ENCODE measurements at places on chromosomes 5 and 9.

GRCh38 chr9:78053627-78054026 is 22.0 kb upstream of the GNAQ start:
- DNase-seq, result no peak

- no peak for DNase-seq
Measured at GRCh38 chr5:176362233-176362490, 598 bp upstream of the KIAA1191 start.

DNA sequence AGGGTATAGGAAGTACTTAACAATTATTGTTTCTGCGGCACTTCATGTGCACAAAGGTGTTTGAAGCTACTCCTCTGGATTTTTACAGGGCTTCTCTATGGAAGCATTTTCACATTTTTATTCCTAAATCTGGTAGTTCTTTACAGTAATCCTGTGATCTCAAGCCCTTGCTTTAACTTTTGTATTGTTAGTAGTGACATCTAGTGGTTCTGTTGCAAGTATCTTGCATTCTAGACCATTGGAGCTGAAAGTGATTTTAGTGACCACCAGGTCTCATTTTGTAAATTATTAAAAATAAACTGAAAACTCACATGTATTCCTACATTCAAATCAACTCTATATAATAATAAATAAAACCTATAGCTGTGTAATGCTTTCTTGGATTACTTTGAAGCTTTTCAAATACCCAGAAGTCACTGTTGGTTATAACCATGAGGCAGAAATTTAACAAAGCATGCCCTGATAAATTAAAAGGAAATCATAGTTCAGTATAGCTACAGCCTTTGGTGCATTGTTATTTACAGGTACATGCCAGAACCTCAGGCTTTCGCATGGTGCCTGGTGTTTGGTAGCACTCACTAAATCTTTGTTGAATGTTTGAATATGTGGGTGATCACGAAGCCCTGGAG is 18.9 kb downstream of the RPS23 start:
- no peak for DNase-seq

DNA sequence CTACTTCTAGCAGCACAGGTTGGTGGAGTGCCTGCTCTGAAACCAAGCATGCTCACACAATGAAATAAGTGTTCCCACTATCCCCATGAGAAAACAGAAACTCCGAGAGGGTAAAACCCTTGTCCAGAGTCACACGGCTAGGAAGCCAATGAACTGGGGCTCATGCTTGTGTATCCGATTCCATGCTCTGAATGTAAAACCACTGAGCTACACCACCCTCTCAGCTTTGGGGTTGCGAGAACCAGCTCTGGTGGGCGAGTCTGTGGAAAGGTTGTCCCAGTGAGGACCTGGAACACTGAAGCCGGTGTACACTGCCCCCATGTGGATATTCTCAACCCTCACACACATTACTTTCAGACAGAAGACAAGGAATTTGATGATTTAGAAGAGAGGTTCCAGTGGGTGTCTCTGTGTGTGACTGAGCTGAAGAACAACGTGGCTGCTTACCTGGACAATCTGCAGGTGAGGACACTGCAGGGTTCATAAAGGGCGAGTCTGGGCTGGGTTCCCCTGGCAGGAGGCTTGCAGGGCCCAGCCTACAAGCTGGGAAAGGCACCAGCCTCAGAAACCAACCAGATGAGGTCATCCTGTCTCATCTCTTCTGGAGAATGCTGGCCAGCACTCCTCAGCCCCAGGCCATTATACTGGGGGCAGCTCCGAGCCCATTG is 37.4 kb downstream of the ARHGEF37 start:
- no peak for DNase-seq

DNA sequence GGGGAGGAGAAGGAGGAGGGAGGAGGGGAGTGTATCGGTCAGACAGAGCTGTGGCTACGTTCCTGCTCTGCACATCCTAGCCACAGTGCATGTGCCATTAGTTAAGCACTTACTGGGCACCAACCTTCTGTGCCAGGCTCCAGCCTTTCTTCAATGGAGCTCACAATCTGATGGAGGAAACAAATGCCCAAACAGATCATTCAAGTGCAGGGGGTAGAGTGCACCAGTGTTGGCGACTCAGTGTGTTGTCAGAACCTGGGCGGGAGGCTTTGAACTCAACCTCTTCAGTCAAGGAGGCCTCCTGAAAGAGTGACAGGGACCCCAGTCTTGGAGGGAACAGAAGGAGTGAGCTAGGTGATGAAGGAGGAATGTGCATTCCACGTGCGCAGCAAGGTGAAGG is 51.9 kb upstream of the SHB start:
- DNase-seq, result no peak

DNA sequence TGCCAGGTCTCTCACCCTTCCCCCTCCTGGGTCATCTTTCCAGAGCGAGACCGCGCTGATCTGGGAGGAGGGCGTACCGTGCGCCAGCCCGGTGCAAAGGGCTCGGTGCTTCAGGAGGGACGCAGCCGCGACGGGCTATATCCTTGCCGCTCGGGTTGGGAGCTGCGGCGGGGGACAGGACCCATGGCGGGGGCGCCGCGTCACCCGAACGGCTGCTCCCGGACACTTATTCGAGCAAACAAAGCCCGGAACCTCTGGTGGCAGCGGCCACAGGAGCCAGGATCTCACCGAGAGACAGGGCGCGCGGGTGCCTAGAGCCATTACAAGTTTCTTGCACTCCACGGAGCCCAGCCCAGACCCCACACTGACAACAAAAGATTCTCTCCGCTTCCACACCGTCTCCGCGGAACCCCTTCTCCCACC is 1.3 kb downstream of the SEMA6A start:
- no peak for DNase-seq

- no peak for DNase-seq
Measured at GRCh38 chr5:84825606-84826005, 440.9 kb upstream of the EDIL3 start.

DNA sequence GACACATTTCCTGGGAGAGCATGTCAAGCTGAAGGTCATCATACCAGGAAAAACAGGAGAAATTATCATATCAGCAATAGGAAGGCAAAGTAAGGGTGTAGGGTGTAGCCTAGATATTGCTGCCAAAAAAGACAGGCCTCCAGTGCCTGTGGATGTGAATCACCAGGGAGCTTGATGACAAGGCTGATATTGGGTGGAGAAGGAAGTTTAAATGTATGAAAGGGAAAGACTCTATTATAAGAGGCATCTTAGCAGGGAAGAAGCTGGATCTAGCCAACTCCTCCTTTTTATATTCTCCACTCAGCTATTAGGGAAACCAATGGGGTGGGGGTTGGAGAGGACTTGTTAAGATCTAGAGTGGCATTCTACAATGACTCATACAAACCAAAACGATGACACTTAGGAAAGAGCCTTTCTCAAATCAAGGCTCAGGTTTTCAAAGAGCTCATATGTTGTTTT is 13.4 kb upstream of the TXNDC8 start:
- DNase-seq, result no peak

GRCh38 chr5:72245951-72246532 is 74.0 kb downstream of the MRPS27 start:
- no peak for DNase-seq

DNA sequence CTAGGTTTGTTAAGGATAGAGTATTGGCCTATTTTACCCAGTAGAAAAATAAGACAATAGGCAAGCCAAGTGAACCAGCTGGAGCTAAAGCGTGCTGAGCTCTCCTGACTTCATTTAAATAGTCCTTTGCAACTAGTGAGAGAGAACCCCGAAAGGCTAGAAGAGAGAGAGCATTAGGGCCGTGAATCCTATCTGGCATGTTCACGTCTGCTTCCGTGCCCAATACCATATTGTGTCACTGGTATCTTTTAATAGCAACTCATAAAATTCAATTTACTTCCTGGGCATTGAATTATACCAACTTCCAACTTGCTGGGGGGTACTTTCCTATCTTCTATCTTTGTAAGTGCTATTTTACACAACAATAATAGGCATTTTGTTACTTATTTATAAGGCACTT is 13.8 kb downstream of the DNAJC18 start:
- DNase-seq, result no peak

DNA sequence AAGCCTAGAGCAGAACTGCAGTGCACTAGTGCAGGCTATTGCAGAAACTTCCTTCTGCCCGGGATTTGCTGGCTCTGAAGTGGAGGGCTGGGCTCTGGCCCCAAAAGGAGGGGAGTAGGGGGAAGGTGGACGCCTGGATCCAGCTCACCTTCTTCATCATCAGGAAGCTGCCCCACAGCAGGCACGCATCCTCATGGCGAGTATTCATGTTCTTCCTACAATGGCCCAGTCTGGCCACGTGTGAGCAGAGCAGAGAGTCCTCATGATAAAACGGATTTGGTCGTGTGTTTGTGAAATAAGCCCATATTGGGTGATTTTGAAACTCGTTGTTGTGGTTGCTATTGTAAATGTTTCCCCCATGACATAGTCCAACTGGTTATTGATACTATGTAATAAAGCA is 8.2 kb upstream of the GLIPR2 start:
- DNase-seq, result no peak

DNA sequence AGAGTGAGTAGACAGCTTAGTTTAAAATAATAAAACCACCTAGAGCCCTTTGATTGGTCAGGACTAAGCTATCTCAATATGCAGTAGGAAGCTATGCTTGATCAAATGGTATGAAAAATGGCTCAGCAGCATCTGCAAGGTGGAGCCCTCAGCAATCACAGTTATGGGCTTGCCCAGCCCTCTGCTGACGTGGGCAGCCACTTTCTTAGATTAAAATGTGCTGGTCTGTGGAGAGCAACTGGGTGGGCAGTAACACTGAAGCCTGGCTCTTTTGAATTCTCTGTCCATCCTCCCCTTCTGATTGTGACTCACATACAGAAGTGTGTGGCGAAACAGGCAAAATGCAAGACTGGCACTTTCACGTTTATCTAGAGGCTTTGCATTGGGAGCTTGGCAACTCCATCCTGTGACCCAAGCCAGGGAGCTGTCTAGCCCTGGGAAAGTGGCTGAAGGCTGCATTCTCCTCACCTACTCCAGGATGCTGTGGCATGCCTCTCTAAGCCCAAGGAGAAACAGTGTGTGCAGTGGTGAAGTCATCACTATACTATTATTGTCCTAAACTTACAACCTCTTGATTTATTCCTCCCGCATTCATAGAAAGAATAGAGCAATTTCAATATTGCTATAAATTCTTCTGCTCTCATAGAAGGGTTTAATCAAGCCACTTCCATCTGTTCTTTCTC is 61.1 kb downstream of the MED10 start:
- no peak for DNase-seq

GRCh38 chr5:109451146-109451545 is 41.4 kb upstream of the PJA2 start:
- DNase-seq, result no peak

DNA sequence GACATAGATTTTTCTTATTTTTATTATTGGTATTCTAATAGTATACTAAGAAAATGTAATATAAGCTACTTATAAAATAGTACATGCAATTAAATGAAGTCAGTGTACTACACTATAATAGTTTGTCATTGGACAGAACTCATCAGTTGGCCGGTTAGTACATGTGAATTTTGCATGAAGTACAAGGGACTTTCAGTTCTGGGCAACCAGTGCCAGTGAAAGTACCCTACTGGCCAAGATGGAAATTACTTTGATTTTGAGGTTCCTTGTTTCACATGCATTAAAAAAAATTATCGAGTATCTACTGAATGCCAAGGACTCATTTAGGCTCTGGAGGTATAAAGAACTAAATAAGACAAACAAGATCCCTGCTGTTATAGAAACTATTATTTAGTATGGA is 213.4 kb upstream of the ELL2 start:
- no peak for DNase-seq
